Right ventricle myocardium superior (tissue), 1 donor: ENCODE measurements at places on chromosomes 6 and 20. TPM values are rescaled to one million over a fixed set of nuclear protein-coding genes. Genes with fewer than 3 reads are reported as not detected.

OR2B6 gene
- not detected for total RNA-seq

- no peak for DNase-seq
These were observed 40.6 kb upstream of the NFATC2 start for GRCh38 chr20:51583073-51583472.

DNA sequence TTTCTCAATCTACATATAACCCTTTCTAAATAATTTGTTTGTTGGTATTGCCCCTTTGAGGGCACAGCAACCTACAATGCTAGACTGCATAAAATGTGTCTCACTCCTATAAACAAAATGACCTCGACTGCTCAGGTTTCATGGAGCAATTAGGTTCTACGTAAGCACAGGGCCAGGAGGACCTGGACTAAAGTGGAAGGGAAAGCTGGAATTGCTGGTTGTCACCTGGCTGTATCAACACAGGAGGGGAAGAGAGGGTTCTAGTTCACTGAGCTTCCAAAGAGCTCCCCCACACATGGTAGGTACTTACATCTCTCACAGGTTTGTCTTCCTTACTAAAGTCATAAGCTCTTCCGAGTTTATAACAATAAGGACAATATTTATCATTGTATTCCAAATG lies 51.0 kb downstream of the NCOA6 start:
- DNase-seq, result no peak

DNA sequence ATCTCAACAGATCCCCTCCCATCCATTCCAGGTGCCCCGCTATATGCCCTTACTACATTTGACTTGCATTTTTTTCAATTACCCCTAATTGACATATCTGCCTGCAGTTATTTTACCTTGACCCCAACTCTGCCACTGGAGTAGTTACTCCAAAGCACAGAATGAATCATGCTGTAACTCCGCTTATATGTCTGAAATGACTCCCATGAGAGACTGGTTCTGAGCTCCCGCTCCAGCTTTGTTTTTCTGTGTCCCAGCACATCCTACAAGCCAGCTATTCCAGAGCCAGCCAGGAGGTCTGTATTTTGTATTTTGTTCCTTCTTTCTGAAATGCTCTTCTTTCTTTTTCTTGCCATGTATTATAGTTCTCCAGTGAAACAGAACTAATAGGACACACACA lies 10.9 kb upstream of the NOX3 start:
- no peak for DNase-seq

DNA sequence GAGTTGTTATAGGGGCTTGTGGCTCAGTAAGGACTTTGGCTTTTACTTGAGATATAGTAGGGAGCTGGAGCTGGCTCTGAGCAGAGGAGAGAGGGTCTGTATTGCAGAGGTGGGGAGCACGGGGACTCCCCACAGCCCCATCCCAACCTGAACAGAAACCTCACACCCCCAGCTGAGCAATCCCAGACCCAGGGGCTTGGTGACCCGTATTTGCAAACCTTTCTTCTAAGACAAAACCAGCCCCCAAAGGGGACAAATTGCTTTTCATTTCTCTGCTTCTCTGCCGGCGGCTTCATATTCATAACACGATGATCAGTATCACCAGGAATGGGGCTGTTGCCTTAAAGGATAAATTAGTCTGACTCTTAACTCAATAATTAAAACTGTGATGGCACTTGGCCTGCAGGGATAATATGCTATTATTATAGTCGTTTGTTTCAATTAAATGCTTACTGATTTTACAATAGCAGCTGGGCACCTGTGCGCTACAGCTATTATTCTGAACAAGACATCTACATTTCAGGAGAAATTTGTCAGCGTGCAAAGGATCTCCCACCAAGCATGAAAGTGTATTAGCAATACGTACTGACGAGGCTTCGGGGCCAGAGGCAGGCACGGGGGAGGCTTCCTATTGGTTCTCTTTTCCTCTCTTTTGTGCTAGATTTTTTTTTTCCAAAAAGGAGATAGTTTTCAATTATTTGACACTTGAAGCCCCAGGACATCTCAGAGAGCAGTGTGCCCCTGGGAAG lies 118.1 kb downstream of the TOX2 start:
- DNase-seq, result no peak

DNA sequence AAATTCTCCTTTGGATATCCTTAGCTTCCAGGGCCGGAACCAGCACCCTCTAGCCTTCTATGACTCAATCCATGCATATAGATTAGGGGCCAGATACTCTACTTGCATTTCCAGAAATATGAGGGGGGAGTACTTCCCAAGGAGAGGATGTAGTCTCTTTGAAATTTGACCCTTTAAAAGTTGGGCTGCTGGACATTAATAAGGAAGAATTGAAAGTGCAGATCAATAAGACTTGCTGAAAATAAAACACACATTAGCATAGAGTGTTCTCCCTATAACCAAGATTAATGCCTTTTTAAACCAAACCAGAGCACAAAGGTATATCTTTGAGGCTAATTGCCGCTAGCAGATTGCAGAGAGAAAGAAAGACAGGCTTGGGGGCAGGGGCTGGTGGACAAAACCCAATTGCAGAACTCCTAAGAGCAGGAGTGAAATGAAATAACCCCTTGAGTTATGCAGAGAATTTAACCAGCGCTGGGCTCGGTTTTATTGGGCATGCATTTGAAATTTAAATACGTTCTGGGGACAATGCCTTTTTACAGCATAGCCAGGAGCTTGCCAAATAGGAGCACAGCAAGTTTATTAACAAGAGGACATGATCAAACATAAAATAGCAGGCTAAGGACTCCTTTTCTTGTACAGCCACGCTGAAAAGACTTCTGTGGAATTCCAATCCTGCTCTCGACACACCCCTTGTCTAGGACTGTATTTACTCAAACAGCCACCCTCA lies 108.2 kb upstream of the SALL4 start:
- no peak for DNase-seq
